Sciatic nerve (tissue), 2 donors: ENCODE measurements at places on chromosomes 2 and 18. TPM values are rescaled to one million over a fixed set of nuclear protein-coding genes. Genes with fewer than 3 reads are reported as not detected.

DNA sequence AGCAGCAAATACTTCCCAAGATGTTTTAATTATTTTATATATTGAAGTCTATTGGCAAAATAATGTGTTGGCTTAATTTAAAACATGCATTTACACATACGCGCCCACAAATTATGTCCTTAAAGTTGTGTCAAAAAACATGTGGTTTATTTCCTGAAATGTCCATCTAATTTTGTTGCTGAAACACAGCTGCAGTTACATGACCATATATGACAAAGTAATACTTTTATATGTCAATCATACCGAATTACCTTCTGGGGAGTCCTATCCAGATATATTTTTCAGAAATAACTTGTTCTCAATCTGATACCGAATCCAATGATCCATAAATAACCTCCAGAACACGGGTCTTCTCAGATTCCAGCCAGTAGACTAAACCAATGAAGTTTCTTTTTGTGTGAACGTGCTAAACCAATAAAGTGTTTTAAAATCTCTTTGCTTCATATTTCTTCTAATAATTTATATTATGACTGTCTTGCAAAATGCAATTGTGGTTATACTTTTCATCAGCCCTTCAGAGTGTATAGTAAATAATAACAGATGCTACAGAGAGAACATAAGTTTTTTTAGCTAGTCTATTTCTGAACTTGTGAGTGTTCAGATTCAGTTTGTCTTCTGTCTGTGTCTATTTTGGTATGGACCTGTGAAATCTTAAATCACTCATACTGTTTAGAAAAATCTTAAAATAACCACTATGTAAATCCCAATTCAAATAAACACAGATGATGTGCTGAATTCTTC, 2.4 kb downstream of the SCG2 start:
- no peak for DNase-seq

DNA sequence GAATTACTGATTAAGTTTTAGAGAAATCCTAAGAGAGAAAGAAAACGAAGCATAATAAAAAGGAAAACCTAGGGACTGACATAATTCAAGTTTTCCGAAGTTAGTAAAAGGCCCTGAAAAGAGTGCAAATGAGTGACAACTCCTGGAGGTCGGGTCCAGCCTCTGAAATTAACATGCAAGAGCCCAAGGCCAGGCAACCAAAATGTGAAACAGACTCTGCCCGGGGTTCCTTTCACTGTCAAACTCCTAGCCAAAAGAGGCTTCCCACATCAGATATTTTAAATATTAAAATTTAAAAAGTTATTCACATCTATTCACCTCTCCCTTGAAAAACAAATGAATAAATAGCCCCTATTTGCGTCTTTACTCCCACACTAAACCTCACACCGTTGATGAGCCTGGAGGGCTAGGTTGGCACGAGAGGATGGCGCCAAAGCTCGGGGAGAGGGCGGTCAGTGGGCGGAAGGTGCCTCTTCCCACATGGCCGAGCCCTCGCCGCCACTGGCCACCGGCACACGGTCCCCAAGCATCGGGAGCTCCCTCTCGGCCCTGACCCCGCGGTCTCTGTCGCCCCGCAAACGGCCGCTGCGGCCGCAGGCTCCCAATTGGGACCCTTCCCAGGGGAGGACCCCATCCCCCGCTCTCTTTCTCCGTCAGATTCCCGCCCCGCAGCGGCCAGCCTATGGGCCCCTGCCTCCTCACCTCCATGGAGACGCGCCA, 630 bp downstream of the PPM1G start:
- DNase-seq = peak; percentile 68

DNA sequence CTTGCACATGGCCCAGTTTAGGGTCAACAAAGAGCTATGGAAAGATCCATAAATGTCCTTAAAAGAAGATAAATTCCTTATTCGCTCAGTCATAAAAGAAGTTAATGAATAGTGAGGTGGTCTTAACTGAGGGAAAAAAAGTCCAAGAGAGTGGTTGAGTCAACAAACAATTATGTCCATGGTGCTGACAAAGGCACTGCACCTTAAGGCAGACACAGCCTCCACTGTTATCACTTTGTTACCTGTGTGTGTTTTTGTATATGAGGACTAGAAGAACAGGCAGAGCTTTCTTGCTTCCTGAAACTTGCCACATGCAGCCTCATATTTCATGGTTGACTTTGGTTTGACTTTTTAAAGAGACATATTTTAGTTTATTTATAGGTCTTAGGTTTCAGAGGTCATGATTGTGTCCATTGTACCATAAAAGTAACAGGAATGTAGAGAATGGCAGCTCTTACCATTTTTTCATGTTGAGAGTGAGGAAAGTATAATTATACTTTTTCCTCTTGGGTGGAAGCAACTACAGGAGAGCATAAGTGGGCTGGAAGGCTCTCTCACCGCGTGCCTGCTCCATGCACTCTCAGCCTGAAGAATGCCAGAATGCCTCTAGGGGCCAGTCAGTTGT, 93.6 kb downstream of the XRCC5 start:
- no peak for DNase-seq

DNA sequence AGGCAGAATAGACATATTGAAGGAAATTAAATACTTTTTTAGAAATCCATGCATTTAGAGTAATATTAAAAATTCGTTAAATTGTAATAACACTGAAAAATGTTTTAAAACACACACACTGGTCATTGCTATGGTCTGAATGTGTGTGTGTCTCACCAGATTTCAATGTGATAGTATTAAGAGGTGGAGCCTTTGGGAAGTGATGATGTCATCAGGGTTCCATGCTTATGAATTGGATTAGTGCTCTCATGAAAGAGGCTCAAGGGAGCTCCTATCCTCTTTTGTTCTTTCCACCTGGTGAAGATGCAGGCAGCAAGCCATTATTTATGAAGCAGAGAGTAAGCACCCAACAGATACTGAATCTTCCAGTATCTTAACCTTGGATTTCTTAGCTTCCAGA, 441.8 kb downstream of the CDH2 start:
- DNase-seq = no peak

- no peak for DNase-seq
Measured at GRCh38 chr2:121649149-121649595, at the start of gene CLASP1. Gene CLASP1 (minus strand): TSS chr2:121649462. CDS start chr2:121605895, 43,567 bp downstream.

PPM1B gene
- 50.9 TPM for total RNA-seq

STON1 gene
- 55.3 TPM for total RNA-seq
